H9 (cell line): ENCODE measurements at places on chromosomes 11 and 22.

DNA sequence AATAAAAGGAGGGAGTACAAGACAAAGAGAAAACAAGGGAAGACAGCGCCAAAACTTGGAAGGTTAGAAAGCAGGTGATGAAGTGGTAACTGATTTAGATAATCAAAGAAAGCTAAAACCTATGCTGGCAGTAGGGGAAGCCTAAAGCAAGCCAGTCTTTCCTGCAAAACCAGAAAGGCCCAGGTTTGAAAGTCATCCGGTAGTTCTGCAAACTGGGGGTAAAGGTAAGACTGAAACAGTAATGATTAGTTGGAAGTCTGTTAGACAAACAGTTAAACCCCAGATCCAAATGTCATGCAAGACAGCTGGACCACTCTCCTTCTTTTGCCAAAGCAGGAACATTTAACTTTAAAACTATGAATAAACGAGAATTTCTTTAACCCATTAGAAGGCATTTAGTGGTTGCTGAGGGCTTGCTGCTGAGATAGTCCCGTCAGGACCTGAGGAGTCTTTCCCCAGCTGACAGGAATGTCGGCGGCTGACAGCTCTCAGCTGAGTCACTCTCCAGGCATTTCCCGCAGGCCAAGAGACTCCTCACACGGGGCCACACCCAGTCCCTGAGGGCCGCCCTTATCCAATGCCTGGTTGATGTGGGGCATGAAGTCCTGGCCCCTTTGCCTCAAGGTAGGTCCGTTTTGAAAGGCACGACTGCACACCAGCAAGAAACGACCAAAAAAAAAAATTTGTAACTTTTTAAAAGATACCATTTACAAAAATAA is 36.3 kb upstream of the CFAP300 start:
- DNase-seq: peak; percentile 87

DNA sequence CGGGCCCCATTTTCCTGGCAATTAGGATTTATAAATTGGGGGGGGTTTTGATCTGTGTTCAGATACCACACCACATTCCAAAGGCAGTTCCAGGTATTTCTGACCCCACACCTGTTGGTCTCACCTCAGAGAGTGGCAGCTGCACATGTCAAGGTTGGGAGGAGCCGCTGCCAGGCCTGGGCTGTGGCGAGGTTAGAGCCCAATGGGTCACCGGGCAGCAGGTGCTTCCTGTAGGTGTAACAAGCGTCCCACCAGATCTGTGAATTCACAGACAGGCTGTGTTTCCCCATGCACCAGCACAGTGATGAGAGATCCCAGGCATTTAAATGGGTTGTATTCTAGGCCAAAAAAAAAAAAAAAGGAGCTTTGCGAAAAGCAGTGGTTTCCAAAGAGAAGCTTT is 58.6 kb downstream of the CABIN1 start:
- DNase-seq: no peak

DNA sequence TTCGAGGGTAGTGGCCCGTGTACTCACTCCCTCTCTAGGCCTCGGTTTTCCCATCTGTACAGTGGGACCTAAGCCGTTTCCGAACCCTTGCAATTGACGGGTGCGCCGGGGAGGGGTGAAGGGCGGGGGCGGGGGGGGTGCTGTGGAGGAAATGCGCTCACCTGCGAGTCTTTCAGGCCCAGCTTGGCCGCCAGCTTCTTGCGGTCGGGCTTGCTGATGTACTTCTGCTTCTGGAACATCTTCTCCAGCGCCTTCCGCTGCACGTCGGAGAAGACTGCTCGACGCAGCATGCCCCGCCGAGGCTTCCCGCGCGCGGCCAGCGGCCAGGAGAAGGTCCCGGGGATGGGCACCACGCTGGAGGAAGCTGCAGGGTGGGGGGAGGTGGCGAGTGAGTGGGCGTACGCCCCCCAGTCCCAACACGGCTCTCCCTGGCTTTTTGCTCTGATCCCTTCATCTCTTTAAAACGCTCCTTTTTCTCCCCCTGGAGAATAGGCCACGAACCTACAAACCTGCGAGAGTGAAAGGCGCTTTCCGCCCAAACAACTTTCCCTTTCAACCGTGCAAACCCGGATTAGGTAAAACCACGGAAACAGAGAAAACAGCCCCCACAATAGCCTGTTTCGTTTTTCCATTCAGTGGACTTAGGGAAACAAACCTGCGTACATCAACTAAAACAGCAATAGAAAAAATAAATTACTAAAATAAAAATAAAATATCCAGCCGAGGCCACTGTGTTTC is 3.2 kb downstream of the DBX1 start:
- no peak for DNase-seq

- no peak for DNase-seq
These were observed 632.9 kb upstream of the CADM1 start for GRCh38 chr11:116136987-116137674.

GRCh38 chr22:27489178-27489675 is 312.3 kb downstream of the MN1 start:
- DNase-seq: no peak

DNA sequence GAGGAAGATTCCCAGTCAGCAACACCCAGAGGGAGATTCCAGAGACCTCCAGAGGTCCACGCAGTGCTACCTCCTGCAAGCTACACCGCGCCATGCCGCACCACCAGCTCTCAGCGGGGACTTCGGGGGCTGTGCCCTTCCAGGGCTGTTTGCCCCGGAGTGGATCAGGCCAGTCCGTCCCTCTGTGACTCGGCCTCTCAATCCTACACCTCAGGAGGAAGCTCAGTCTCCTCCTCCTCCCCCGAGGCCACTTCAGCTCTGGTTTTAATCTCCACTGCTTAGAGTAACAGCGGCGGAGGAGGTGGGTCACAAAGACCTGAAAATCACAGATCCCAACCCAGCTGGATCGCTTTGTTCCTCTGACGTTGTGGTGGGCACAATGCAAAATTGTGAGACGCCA is 68.6 kb downstream of the PHF21B start:
- peak; percentile 51 for DNase-seq

DNA sequence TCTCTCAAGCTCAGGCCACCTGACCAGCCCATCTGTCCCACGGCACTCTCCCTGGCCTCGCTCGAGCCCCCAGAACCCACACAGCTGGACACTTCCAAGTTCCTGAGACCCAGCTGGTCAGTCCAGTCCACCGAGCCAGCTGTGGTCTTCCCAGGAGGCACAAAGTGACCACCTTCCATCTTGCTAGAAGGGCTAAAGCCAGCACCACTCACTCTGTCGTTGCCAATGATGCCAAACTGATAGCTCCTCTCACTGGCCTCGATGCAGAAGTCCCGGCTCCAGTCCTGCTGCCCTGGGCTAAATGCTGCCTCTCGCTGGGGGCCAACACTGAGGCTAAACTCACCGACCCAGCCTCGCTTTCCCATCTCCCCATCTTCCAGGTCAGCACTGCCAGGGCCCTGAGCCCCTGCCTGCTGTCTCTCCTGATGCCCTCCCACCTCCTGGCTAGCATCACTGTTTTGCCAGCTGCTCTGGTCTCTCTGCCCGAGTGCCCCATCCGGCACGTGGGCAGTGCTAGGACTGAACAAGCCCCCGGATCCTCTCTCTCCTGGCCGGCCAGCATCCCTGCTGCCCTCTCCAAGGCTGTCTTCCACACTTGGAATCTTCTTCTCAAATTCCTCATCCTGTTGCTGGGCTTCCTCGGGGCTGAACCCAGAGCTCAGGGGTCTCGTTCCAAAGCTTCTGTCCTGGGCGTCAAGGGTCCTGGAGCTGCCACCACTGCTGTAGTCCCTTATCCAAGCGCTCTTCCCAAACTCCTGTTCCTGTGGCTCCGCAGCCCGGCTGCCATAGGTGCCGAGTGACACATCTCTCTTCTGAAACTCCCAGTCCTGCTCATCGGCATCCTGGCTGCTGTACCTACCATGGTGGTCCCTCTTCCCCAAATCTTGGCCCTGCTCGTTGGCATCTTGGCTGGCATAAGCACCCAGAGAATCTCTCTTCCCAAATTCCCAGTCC is 15.4 kb downstream of the TNKS1BP1 start:
- no peak for DNase-seq

- DNase-seq: no peak
These were observed 495 bp upstream of the IFITM1 start for GRCh38 chr11:313304-313786.

DNA sequence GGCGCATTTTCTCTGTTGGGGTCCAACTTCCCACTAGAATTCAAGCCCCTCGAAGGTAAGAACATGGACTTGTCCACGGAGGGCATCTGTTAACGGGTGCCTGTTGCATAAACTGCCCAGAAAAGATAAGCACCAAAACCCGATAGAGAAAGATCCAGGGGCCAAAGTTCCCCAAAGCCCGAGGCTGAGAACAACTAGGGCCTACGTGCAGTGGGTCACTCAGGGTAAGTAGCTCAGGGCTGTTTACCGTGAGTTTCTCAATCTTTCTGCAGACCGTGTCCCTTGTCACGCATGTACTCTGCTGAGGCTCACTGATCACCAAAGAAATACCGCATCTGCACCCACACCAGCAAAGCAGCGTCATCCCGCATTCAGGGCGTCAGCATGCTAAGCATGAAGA is 24.4 kb downstream of the PGA5 start:
- DNase-seq: no peak

- DNase-seq: no peak
These were observed 87.4 kb upstream of the DRD2 start for GRCh38 chr11:113562576-113562975.

DNA sequence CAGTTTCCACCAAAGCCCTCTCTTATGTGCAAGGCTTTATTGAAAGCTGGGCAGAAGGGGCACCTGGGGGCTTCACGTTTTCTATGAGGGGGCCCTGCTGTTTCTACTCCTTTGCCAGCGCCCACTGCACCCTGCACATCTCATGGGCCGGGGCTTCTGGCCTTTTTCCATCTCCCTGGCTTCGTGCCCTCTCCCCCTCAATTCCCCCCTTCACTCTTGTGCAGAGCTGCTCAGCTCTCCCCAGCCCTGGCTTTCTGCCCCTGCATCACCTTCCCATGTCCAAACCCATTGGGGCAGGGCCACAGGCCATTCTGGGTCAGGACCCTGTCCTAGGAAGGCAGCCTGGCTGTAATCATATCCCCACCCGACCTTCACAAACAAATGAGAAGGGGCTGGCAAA is 36.5 kb downstream of the MCM5 start:
- no peak for DNase-seq

GRCh38 chr11:15006139-15006759 is 34.1 kb upstream of the CALCA start:
- peak; percentile 27 for DNase-seq

GRCh38 chr11:94941131-94941530 is 32.2 kb downstream of the CWC15 start:
- no peak for DNase-seq

DNA sequence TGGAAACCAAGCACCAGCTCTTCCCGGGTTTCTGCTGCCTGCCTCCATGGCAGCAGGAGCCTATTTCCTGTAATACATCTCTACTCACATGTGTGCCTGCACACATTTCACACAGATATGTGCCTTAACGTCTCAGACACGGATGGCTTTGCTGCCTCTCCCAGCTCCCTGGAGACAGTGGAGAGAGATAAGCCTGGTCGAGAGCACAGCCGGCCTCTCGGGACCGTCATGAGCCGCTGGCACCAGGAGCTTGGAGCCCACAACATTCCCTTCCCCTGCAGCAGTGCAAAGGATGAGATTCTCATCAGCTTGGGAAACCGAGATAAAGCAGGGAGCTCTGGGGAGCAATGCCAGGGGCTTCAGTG is 587.7 kb downstream of the BRD1 start:
- DNase-seq: peak; percentile 14

DNA sequence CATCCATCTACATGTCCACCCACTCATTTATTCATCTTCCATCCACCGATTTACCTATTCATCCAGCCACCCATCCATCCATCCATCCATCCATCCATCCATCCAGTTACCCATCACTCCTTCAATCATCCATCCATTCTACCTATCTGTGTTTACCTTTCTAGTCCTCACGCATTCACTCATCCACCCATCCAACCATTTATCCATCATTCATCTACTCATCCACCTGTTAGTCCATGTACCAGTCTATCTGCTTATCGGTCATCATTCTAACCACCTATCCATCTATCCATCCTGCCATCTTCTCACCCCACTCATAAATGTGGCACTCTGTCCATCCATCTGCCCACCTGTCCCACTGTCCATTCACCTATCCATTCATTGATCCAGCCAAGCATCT is 21.9 kb upstream of the MYEOV start:
- no peak for DNase-seq

- DNase-seq: no peak
These were observed 110.4 kb upstream of the POU2AF2 start for GRCh38 chr11:111135101-111135500.

DNA sequence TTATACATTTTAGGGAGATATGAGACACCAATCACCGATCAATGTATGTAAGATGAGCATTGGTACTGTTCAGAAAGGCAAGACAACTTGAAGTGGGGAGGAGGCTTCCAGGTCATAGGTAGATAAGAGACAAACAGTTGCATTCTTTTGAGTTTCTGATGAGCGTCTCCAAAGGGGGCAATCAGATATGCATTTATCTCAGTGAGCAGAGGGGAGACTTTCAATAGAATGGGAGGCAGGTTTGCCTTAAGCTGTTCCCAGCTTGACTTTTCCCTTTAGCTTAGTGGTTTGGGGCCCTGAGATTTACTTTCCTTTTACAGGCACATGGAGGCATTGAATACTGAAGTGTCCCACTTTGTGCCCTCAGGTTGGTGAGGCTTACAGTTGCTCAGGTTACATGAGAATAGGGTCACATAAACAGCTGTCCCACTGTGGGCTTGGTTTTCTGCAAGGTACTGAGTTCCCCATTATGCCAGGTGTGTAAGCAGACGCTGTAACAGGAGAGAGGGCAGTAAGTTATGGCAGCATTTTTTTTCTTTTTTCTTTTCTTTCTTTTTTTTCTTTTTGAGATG is 129.8 kb upstream of the SERPIND1 start:
- DNase-seq: no peak

DNA sequence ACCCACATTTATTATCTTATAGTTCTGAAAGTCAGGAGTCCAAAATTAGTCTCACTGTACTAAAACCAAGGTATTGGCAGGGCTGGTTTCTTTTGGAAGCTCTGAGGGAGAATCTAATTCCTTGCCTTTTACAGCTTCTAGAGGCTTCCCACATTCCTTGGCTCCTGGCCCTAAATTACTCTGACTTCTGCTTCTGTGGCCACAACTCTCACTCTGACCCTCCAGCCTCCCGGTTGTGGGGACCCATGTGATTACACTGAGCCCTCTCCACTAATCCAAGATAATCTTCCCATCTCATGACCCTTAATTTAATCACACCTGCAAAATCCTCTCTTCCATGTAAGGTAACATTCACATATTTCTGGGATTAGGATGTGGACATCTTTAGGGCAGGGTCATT is 110.9 kb downstream of the ARL14EP start:
- no peak for DNase-seq

GRCh38 chr11:36149538-36150242 is 139.5 kb downstream of the COMMD9 start:
- peak; percentile 82 for DNase-seq

GRCh38 chr11:36270701-36271100 is 18.5 kb downstream of the COMMD9 start:
- no peak for DNase-seq

GRCh38 chr11:28114731-28115130 is 6.5 kb downstream of the METTL15 start:
- DNase-seq: no peak
